AG09319 (cell line): ENCODE measurements at places on chromosomes 4 and X.

DNA sequence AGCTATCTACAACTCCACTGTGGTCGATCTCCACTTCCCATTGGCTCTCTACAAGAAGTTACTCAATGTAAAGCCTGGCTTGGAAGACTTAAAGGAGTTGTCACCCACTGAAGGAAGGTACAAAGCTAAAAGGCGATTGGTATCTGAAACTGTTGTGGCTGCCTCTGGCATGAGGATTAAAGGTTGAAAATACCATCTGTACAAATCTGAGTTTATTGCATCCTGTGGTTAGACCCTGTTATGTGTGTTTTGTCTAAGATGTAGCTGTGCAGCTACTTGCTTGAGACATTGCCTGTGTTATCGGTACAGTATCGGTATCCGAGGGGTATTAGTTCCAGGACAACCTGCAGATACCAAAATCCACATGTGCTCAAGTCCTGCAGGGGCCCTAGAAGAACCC lies 16.4 kb downstream of the NAP1L5 start:
- DNase-seq, result no peak

- DNase-seq, result no peak
Measured at GRCh38 chr4:73422458-73422752, 13.6 kb upstream of the AFP start.

- no peak for DNase-seq
Measured at GRCh38 chrX:40144576-40144975, 46.8 kb upstream of the BCOR start.

DNA sequence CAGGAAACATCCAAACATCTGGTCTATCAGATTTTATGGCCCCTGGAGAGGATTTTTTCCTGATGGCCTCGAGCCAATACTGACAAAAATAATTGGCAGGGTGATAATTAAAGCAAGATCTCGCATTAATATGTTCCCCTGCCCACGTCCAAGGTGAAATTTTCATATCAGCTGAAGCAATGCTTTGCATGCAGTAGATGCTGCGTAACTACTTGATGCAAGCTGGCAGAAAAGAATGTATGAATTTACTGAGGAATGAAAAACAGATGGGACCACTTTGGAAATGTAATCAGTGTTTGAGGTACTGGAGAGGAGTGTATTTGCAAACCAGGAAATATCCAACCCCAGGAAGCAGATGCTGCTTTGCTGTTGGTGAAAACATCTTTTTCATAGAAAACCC lies 36.8 kb upstream of the REST start:
- peak; percentile 85 for DNase-seq

- DNase-seq, result no peak
Measured at GRCh38 chr4:25535278-25535677, 120.4 kb upstream of the SLC34A2 start.

DNA sequence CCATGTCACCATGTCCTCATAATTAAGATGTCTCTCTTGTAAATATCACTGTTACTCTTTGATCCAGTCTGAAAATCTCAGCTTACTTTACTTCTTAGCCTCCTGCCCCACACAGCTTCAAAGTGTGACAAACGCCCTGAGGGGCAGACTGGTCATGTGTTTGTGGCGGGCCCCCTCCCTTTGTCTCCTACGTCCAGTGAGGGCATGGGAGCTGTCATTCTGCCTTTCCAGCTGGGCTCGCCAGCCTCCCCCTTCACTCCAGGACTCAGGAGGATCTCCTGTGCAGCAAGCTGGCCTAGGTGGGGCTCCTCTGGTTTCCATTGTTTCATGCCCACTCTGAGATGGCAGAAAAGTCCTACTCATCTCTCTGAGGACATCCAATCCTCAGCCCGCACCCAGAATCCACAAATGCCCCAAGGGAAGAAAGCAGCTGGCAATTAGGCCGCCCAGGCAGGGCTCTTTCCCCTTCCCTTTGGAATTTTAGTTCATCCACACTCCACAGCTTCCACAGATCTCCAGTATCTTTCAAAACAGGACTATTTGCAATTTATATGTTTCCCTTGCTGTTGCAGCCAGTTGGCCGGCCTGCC lies 86.4 kb upstream of the C4orf50 start:
- no peak for DNase-seq

DNA sequence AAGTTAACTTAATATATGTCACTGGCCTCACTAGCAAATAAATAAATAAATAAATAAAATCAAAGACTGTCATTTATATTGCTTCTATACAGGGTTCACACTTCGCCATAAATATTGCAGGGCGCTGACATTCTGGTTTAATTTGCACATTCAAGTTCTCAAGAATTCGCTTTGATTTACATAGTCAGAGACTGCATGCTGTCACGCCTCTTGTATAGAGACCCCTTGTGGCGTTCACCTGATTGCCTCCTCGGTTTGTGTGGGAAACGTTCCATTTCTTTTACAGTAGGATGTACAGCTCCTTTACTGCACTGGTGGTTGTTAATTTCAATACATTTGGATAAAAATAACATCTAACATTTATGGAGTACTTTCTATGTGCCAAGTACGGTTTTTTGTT lies 71.3 kb upstream of the ADGRG2 start:
- no peak for DNase-seq

DNA sequence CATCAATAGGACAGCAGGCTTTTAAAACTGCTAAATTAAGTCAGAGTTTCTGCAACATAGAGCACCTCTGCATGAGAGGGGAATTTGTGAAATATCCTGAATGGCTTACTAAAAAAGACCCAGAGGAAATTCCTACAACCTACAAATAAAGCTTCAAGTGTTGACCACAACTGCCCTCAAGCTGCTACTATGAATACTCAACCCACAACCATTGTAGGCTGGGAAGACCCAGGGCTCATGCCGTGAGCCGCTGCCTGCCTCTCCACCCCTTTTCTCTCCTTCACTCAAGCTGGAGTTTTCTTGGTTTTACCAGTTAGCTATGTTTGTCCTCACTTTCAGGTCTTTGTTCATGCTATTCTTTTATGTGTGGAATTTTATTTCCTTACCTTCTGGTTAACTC lies 151.6 kb downstream of the EMCN start:
- DNase-seq, result no peak

- peak; percentile 25 for DNase-seq
Measured at GRCh38 chr4:41661442-41662076, 87.0 kb downstream of the PHOX2B start.

GRCh38 chr4:185508181-185508580 lies 27.1 kb downstream of the PDLIM3 start:
- no peak for DNase-seq

DNA sequence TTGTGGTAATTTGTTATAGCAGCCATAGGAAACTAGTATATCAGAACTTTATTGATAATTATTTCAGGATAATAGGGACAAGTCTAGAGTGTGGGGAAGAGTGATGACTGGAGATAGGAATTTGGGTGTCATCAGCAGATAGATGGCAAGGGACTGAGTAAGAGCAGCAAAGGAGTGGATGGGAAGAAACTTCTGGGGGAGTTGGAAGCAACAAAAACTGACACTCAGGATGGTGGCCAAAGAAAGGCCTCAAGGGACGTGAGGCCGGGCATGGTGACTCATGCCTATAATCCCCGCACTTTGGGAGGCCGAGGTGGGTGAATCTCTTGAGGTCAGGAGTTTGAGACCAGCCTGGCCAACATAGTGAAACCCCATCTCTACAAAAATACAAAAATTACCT lies 9.1 kb upstream of the SLC25A5 start:
- no peak for DNase-seq

DNA sequence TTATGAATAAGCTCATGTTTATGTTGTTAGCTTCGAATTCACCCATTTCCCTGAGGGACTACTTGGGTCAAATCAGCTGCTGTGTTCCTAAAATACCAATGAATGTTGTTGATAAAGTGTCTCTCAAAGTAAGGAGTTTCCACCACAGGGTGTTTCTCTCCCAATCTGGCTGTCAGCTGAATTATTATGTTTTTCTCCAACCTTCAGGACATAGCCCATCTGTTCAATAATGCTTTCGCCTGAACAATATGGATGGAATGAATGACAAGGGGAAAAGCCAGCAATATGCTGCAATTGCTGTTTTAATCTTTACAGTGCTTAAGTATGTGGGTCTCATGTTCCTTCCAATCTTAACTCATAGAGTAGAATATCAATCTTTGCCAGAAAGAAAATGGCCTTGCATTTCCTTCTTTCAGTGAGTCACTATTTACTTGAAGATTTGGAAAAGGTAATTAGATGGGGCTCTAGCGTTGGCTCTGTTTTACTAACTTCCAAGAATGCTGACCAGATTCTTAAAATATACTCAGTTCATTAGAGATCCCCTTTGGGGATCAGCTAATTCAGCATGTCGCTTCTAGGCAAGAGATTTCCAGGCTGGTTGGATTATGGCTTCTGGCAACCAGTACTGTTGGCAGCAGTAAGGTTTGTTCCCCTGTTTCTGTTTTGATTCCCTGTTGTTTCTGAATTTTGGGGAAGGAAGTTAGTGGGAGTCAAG lies 410.5 kb downstream of the PPP3CA start:
- DNase-seq, result no peak

GRCh38 chr4:179624768-179625181 lies 2182.5 kb upstream of the AGA start:
- DNase-seq, result no peak

DNA sequence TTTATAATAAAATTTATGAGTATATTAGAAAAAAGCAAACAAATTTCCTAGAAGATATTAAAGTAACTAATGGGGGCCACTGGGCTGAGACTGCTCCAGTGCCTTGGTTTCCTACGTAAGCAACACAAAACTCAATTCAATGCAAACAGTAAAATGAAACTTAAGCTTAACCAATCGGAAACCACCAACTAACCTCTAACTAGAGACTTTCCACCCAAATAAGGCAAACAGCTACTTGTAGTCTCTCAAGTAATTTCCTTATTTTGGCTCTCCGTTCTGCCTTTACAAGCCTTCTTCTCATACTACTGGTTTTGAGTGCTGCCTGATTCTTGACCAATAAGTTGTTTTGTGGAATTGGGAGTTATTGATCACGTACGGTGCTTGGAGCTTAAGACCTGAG lies 167.3 kb upstream of the VEGFC start:
- DNase-seq, result no peak

DNA sequence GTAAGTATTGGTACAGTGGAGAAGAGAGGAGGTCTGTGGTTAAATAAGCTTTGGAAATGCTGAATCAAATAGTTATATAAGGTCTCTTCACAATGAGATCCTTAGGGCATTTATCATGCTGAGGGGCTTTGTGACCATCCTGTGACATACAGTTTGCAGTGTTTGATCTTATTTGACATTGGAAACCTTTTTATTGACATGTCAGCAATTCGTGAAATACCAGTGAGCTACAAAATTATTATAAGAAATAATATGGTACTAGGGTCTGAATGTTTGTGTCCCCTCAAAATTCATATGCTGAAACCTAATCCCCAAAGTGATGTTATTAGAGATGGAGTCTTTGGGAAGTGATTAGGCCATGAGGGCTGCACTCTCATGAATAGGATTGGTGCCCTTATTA lies 98.4 kb downstream of the MID1IP1 start:
- DNase-seq, result no peak

DNA sequence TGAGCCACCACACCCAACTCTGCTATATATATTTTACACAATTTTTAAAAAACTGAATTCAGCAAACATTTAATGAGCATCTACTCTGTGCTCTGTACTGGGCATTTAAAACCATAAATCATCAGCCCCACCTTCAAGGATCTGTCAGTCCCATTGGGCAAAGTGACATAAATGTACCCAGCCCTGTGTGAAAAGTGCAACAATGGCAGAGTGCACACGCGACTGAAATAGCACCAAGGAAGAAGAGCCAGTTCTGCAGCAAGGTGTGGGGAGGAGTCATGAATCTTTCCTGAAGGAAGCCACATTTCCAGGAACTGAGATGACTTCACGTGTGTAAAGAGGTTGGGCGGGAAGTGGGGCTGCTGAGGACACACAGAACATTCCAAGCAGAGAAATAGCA lies 111.5 kb upstream of the ATP6AP2 start:
- DNase-seq, result no peak

- DNase-seq, result no peak
Measured at GRCh38 chrX:43108828-43109227, 330.9 kb upstream of the PPP1R2C start.

- no peak for DNase-seq
Measured at GRCh38 chrX:47232803-47233332, at the start of gene USP11. TSS of gene USP11 (plus strand) at chrX:47233009. CDS start at chrX:47233044, 35 bp downstream.

GRCh38 chrX:24243188-24243587 lies 70.7 kb downstream of the SUPT20HL2 start:
- DNase-seq, result no peak

GRCh38 chr4:167775375-167775774 lies 317.0 kb upstream of the ANXA10 start:
- DNase-seq, result no peak

DNA sequence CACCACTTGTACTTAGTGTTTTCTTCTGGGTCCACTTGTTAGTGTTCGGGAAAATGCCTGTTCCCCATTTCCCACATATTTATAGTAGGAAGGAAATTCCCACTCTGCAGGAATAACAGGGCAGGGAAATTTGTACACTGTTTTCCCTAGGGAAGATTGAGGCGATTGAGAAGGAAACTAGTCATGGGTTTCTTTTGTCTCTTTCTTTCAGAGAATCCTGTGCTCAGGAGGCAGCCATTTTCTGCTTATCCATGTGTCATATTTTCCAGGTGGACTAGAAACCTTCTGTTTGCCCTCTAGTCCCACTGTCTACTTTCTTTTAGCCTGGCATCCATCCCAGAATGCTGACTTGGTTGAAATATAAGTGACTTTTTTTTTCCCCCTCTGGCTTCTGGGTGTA lies 299.1 kb upstream of the ANKRD50 start:
- DNase-seq, result no peak

- no peak for DNase-seq
Measured at GRCh38 chr4:128334256-128334655, 46.6 kb upstream of the PGRMC2 start.

GRCh38 chrX:105765691-105766090 lies 56.6 kb upstream of the NRK start:
- no peak for DNase-seq

DNA sequence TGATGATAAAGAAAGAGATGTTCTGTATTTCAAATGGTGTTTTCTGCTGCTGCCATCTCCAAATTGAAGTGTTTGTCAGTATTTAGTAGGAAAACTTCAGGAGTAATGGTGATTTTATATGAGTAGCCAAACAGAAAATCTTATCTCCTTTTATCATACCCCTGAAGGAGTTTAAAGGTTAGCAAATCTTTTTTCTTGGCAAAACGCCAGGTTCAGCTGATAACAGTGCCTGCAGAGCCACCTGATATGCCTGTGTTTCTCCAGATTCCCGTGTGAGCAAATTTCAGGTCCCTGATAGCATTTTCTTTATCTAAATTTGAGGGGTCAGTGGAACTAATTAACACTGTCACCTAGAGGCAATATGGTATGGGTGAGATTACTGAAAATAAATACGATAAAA lies 65.8 kb upstream of the ETNPPL start:
- DNase-seq, result no peak
